ENCODE measurements at places on chromosomes 4 and X.

- no peak for DNase-seq
Observed at GRCh38 chr4:57109847-57110639, at the start of gene IGFBP7. Gene IGFBP7, minus strand, starts transcription at chr4:57110385. Its CDS starts 34 bp downstream, at chr4:57110351.

DNA sequence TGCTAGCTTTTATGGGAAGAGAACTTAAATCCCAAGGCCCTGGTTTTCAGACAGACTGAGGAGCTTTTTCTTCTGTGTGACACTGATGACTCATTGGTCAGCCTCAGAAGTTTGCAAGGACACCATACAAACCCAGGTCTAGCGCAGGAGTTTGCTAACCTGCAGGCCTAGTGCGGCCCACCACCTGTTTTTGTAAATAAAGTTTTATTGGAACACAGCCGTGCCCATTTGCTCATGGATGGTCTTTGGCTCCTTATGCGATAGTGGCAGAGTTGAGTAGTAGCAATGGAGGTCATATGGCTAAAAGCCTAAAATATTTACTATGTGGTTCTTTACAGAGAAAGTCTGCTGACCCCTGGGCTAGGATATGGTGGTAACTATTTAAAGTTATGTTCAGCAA is 98.3 kb downstream of the STOX2 start:
- DNase-seq, result no peak

DNA sequence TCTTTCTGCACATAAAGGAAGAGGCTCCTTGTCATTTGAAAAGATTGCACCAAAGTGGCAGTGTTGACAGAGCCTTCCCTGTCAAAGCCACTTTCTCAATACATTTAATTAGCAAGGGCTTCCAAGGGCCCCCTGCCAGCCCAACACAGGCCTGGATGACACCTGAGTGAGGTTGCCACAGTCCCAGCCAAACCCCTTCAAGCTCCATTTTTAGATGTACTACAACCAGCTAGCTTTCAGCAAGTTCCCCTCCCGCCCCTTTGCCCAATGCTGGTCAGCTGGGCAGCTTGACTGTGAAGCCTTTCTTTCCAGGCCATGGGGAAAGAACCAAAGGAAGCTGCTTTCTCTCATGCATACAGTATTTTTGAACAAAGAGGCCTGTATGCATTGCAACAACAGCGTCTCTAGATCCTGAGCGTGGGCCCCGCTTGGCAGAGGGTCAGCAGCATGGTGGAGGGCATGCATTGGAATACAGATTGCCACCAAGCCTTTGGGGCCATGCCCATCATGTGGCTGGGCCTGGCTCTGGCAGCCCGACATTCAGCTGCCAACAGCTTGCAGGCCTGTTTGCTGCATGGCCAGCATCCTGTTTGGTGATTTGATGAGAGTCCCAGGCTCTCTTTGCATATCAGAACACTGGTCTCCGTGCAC is 261.1 kb upstream of the GATB start:
- DNase-seq, result no peak

DNA sequence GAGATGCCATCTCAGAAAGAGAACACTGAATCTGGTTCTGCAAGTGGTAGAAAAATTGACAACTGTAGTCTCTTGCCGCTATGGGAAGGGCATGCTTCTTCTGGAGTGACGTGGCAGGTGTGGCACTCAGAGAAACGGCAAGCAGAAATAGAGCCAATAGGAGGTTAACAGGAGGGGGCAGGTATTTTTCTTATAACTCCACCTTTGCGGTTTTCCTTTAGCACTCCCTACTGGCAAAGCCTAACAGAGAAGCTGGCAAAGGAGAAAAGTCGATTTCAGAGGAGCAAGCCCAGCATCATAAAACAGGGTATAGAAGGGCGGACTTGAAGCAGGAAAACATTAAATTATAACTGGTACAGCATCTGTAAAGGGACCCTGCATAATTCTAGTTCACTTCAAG is 1382.2 kb downstream of the PCDH18 start:
- no peak for DNase-seq

- no peak for DNase-seq
Observed at GRCh38 chr4:88816360-88816759, 118.7 kb upstream of the NAP1L5 start.

DNA sequence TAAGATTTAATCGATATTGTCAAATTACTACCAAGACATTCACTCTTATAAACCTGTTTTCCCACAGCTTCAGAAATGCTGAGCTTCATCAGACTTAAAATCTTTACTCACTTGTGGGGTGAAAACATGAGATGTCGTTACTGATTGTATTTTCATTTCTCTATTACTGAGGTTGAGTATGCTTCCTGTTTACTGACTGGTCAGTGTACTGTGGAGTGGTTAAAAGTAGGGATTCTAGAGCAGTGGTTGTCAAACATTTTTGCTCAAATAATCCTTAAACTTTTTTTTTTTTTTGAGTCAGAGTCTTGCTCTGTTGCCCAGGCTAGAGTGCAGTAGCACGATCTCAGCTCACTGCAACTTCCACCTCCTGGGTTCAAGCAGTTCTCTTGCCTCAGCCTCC is 50.3 kb downstream of the NSUN7 start:
- DNase-seq, result no peak

- DNase-seq, result no peak
Observed at GRCh38 chr4:133555671-133556070, 406.6 kb downstream of the PCDH10 start.

- DNase-seq, result no peak
Observed at GRCh38 chr4:153481478-153481877, 15.3 kb downstream of the TMEM131L start.

- peak; percentile 8 for DNase-seq
Observed at GRCh38 chr4:47122592-47123291, 91.4 kb downstream of the GABRB1 start.

GRCh38 chr4:3481783-3482393 is 18.8 kb downstream of the DOK7 start:
- DNase-seq, result no peak

DNA sequence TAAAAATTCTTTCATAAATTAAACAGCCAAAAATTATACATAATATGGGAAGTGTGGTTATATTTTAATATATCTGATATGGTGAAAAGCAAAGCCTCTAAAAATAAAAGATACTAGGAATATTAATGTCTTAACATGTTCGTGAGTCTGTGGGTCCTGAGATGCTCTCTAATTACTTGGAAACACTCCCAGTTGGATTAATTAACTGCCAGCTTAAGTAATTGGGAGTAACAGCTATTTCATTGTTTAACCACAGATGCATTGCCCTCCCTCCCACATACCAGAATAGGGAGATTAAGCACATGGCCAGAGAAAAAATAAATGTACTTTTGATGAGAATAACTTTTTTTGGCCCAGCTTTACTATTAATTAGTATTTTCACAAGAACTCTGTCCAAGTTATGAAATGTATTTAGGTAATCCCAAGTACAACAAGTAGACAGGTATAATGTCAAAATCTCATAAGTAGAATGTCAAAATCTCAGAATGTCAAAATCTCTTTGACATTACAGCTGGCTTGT is 79.7 kb downstream of the BTC start:
- DNase-seq, result no peak

DNA sequence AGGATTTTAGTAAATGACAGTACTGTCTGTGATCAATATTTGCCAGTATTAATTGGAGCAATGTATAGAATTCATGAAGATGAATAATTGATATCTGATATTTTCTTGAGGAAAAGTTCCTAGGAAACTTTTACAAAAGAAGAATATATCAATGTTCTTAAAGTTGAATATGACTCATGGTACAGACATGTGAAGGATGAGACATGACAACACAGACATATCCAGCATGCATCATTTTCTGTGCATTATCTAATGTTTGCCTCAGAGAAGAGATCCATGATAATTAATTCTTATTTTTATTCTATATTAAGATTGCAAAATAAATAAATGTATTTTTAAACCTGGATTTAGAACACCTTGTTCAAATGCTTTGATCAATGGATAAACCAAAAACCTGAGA is 452.9 kb upstream of the EPHA5 start:
- no peak for DNase-seq

GRCh38 chr4:76087007-76087769 is 12.7 kb downstream of the ART3 start:
- no peak for DNase-seq

DNA sequence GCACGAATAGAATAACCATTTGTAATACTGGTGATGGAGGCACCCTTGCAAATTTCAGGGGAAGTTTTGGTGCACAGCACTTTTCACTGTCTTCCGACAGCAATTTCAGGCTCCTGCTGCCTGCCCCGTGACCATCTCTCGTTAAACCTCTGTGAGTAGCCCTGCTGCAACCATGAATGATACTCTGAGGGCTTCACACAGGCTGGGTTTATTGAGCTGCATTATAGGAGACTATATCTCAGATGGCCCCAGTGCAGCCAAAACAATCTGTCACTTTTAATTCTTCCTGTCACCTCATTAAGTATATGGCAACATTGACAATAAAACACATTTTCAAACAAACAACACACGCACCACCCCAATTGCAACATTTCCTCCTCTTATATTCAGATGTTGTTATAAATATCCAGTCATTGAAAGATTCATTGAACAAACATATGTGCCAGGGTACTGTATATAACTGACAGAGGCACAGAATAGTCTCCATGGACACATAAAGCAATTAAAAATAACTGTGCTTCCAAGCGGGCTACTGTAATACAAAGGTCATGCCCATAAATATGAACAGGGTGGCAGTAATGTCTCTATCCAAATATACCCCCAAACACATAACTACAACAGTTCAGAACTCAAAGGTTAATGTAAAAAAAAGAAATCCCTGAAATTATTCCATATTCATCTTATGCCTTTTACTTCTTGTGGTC is 477.0 kb downstream of the GBA3 start:
- no peak for DNase-seq
